ENCODE measurements at places on chromosomes 4 and X. TPM values are rescaled to one million over a fixed set of nuclear protein-coding genes. Genes with fewer than 3 reads are reported as not detected.

FAM9C gene
- total RNA-seq = not detected

TKTL2 gene
- not detected for total RNA-seq

GRCh38 chrX:68915778-68916177, 87.0 kb downstream of the EFNB1 start:
- H3K4me3 ChIP-seq = no peak overlapping the region
- H3K36me3 ChIP-seq = no peaks in the 10 kb centered on the region
- no peaks in the 10 kb centered on the region for H3K27me3 ChIP-seq
- no peak for DNase-seq

DNA sequence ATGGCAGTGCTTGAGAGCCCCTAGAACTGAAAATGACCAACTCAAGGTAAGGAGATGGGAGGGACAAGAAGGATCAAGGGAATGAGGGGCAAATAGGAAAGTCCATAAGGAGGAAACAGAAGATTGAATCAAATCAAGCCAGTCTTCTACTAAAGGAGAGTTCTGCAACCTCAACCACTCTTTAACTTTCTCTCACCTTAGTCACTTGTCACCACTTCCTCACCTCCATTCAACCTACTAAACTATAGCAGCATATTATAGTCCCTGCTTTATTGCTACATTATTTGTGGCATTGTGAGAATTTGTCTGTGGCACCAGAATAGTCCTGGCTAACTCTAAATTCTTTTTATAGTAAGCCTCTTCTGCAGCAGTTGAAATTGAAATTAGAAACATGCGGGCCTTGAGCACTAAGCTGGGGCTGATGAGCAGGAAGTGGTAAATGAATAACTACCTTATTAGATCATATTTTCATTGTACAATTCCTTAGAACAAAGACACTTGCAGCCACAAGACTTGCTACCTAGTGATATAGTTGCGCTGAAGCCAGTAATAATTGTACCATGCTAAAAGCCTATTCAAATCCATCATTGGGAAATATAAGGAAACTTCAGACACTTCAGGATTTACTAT, 336.9 kb downstream of the ZNF674 start:
- no peaks in the 10 kb centered on the region for H3K27me3 ChIP-seq
- H3K27ac ChIP-seq = no peak overlapping the region
- H3K4me1 ChIP-seq = no peaks in the 10 kb centered on the region
- no peak overlapping the region for H3K4me3 ChIP-seq

- DNase-seq = no peak
- H3K4me1 ChIP-seq = no peaks in the 10 kb centered on the region
- no peaks in the 10 kb centered on the region for H3K27me3 ChIP-seq
- no peaks in the 10 kb centered on the region for H3K36me3 ChIP-seq
- no peak overlapping the region for H3K4me3 ChIP-seq
These were observed 208.4 kb downstream of the ANTXR2 start for GRCh38 chr4:79864500-79865200.

DNA sequence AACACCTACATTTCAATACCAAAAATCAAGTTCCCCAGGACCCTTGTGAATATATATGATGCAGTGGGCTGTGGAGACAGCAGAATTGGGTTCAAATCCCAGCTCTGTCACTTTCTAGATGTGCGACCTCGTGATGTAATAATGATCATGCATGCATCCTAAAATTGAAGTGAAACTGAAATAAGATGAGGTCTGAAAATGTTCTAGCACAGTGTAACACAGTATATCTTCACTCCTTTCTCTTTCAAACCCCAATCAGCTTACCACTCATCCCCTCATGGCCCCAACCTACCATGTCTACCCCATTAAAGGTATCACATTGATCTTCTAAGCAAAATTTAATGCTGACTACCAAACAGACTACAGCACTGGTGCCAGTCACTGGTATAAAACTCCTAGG, 69.9 kb upstream of the BRS3 start:
- no peak overlapping the region for H3K27ac ChIP-seq
- H3K36me3 ChIP-seq = no peaks in the 10 kb centered on the region
- no peaks in the 10 kb centered on the region for H3K27me3 ChIP-seq
- H3K4me1 ChIP-seq = no peaks in the 10 kb centered on the region
- H3K4me3 ChIP-seq = no peak overlapping the region
